Esophagus squamous epithelium (tissue), 5 donors: ENCODE measurements at places on chromosomes 2 and 18. TPM values are rescaled to one million over a fixed set of nuclear protein-coding genes. Genes with fewer than 3 reads are reported as not detected.

The FNDC4 gene
- 13.9 TPM for total RNA-seq

The ITM2C gene
- total RNA-seq: 3.8 TPM

The CENPA gene
- total RNA-seq: 3.4 TPM

The RAPH1 gene
- total RNA-seq: 26.9 TPM

DNA sequence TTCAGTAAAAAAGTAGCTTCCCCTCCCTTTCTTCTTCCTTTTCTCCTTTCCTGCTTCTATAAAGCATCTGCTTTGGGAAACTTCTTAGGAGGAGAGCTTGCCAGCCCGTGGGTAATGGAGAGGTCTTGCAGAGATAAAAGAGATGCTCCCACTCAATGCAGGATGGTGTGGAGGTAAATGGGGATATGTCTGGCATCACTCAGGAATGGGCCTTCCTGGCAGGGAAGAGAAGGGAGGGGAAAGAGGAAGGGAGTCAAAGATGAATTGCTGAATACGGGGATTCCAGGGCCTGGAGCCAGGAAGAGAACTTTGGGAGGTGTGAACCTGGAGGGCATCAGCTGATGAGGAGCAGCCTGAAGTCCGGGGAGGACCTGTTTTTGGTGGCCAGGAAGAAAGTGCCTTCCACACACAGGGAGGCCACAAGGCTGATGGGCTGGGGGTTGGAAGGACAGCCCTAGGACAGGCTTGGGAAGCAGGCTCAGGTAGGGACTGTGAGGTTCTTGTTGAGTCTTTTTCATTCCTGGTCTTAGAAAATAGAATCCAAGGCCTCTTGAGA is 25.2 kb downstream of the IL1B start:
- no peaks in the 10 kb centered on the region for H3K27me3 ChIP-seq
- peaks cover 7% of the 10 kb centered on the region for H3K4me1 ChIP-seq
- H3K4me3 ChIP-seq: no peak overlapping the region
- no peaks in the 10 kb centered on the region for H3K36me3 ChIP-seq
- H3K27ac ChIP-seq: peak overlapping the region; percentile 63

GRCh38 chr2:45458909-45459563 is 152.0 kb downstream of the SRBD1 start:
- no peaks in the 10 kb centered on the region for H3K27me3 ChIP-seq
- H3K4me3 ChIP-seq: no peak overlapping the region
- H3K4me1 ChIP-seq: peaks cover 8% of the 10 kb centered on the region
- no peaks in the 10 kb centered on the region for H3K36me3 ChIP-seq
- no peak overlapping the region for H3K27ac ChIP-seq

- no peaks in the 10 kb centered on the region for H3K4me1 ChIP-seq
- no peak overlapping the region for H3K27ac ChIP-seq
- no peaks in the 10 kb centered on the region for H3K27me3 ChIP-seq
- DNase-seq: no peak
- no peaks in the 10 kb centered on the region for H3K36me3 ChIP-seq
- no peak overlapping the region for H3K4me3 ChIP-seq
These were observed 119.9 kb downstream of the PARD3B start for GRCh38 chr2:204665207-204665606.

- H3K4me1 ChIP-seq: no peaks in the 10 kb centered on the region
- H3K27ac ChIP-seq: no peak overlapping the region
- H3K4me3 ChIP-seq: no peak overlapping the region
- H3K27me3 ChIP-seq: no peaks in the 10 kb centered on the region
These were observed 226.3 kb downstream of the ZNF521 start for GRCh38 chr18:25125680-25126079.
